ENCODE measurements at places on chromosomes 7 and 10. TPM values are rescaled to one million over a fixed set of nuclear protein-coding genes. Genes with fewer than 3 reads are reported as not detected.

The SFTPA1 gene
- polyA plus RNA-seq = not detected

The ELN gene
- polyA plus RNA-seq = 2.8 TPM

The SLC26A3 gene
- polyA plus RNA-seq = not detected

The PRLHR gene
- not detected for polyA plus RNA-seq

The CYP2E1 gene
- polyA plus RNA-seq = 1.1 TPM

The RPEL1 gene
- 0.20 TPM for polyA plus RNA-seq

The CHST15 gene
- polyA plus RNA-seq = 4.1 TPM

The SPDYE1 gene
- polyA plus RNA-seq = not detected

The ANKRD2 gene
- 0.05 TPM for polyA plus RNA-seq

The SNCG gene
- polyA plus RNA-seq = 4.6 TPM

The ZPBP gene
- not detected for polyA plus RNA-seq

The HOXA2 gene
- 4.1 TPM for polyA plus RNA-seq

The GRM8 gene
- polyA plus RNA-seq = not detected

- DNase-seq = no peak
Measured at GRCh38 chr7:158083526-158084310, 503.9 kb downstream of the PTPRN2 start.

DNA sequence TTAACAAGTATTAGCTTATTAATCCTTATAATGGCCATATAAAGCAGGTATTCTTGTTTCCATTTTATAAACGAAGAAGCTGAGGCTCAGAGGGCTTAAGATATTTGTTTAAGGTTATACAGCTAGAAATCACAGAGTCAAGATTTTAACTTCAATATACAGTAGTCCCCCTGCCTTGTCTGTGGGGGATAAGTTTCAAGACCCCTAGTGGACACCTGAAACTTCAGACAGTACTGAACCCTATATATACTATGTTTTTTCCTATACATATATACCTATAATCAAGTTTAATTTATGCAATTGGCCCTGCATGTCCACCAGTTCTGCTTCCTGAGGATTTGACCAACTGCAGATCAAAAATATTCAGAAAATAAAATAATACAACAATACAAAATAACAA lies 44.4 kb upstream of the STRIP2 start:
- DNase-seq = no peak

GRCh38 chr10:34382626-34383025 lies 432.5 kb downstream of the PARD3 start:
- no peak for DNase-seq

GRCh38 chr10:66813122-66813521 lies 112.7 kb upstream of the LRRTM3 start:
- no peak for DNase-seq

GRCh38 chr7:86778271-86778670 lies 134.6 kb downstream of the GRM3 start:
- no peak for DNase-seq

DNA sequence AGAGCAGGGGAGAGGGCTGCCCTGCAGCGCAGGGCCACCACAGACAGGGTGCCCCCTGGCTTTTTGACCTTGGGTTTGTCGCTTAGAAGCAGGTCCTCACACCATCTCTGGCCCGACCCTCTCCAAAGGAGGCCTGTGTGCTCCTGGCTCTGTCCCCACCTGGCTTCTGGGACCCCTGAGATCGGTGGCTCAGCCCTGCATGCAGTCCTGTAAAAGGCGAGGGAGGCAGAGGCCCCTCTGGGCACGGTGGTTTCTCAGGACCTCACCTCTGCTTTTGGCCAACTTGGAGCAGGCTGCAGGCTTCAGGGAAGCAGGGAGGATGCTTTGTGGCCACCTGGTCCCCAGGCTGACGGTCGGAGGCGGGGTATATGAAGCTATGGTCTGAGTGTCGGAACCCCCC lies 21.4 kb downstream of the WDR86 start:
- no peak for DNase-seq

GRCh38 chr10:16779384-16779915 lies 37.8 kb downstream of the RSU1 start:
- no peak for DNase-seq

DNA sequence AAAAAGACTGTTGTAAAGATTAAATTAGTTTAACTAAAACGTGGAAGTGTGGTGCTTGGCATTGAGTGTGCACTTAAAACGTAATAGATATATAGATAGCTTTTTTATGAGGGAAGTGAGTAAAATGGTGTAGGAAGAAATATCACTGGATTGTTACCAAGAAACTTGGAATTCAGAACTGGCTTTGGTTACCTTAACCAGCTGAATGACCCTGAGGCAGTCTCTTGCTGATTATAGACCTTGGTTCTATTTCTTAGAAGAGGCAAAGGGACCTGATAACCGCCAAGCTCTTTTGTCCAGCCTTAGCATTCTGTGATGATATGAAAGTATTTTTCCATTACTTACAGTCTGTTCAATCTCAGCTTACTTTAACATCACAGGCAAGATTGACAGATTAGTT lies 3.8 kb downstream of the REEP3 start:
- no peak for DNase-seq

GRCh38 chr10:23543691-23544380 lies 105.0 kb downstream of the OTUD1 start:
- no peak for DNase-seq

- DNase-seq = no peak
Measured at GRCh38 chr7:155533120-155533826, 13.1 kb downstream of the CNPY1 start.

GRCh38 chr7:127608446-127608845 lies 9.5 kb downstream of the PAX4 start:
- no peak for DNase-seq

- DNase-seq = no peak
Measured at GRCh38 chr10:88337134-88337533, 246.0 kb downstream of the RNLS start.

DNA sequence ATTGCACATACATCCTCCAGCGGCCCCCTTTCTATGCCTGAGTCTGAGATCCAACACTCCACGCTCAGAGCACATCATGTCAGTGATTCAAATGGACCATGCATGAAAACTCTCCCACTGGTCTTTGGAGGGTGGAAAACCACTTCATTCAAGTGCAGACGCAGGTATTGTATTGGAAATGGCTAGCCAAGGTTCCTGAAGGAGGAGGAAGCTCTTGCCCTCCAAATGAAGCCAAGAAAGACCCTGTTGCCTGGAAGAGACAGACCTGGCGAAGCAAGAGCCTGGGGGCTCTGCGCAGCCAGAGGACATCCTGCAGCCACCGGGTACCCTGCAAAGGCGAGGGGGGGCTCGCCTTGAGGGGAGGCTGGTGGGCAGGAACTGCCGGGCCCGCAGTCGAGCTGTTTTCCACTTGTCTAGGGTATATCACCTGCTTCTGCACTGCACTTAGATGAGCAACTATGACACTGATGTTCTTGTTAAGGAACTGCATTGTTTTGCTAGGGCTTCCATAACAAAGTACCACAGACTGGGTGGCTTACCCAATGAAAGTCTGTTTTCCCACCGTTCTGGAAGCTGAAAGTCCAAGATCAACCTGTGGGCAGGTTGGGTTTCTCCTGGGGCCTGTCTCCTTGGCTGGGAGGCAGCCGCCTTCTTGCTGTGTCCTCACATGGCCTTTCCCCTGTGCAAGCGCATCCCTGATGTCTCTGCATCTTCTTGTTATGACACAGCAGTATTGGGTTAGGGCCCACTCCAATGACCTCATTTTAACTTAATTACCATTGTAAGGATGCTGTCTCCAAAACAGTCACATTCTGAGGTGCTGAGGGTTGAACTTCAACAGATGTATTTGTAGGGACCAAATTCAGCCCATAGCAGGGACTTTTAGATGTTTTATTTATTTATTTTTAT lies 233.4 kb downstream of the ARHGAP12 start:
- DNase-seq = no peak

DNA sequence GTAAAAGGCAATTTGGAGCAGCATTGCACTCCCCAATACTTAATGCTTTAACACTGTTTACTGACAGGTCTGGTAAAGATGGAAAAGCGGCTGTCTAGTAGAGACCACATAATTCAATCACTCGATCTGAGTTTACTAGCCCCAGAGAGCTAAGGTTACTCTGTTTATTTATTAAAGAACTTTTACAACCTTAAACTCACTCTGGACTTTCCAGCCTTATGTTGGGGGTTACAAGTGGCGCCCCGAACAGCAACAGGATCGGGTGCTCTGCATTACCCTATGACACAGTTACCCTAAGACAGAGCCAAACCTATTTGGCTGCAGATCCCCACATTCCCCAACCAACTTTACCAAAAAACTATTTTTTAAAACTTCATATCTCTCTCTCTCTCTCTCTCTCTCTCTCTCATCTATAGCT lies 43.9 kb downstream of the MRPS24 start:
- DNase-seq = no peak

- DNase-seq = peak; percentile 27
Measured at GRCh38 chr10:17607603-17608332, 9.4 kb downstream of the HACD1 start.

DNA sequence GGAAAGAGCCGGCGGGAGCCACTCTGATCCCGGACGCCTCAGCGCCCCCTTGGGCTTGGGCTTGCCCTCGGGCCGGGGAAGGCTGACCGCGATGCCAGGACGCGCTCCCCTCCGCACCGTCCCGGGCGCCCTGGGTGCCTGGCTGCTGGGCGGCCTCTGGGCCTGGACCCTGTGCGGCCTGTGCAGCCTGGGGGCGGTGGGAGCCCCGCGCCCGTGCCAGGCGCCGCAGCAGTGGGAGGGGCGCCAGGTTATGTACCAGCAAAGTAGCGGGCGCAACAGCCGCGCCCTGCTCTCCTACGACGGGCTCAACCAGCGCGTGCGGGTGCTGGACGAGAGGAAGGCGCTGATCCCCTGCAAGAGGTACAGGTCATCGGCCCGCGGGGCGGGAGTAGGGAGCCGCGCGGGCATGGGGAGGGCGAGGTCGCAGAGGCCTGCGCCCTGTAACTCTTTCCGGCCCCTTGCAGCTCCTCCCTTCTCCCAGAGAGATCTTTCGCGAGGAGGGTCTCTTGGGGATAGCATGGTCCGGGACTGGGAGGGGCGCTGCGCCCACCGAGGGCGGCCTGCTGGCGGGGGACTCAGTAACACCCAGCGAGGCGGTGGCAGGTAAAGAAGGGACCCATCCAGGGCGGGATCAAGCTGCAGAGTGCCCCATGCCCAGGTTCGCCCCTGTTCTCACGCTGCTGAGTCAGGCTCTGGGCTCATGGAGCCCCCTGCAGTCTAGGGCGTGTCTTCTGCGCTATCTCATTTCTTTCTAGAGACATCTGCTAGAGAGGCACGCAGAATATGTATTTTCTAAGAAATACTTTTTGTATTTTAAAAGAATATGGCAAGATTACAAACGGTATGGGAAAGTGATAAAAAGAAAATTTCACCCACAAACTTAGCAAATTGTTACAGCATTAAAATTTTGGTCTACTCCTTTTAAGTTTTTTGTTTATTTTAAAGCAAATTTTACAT lies 687 bp downstream of the EPDR1 start:
- no peak for DNase-seq

DNA sequence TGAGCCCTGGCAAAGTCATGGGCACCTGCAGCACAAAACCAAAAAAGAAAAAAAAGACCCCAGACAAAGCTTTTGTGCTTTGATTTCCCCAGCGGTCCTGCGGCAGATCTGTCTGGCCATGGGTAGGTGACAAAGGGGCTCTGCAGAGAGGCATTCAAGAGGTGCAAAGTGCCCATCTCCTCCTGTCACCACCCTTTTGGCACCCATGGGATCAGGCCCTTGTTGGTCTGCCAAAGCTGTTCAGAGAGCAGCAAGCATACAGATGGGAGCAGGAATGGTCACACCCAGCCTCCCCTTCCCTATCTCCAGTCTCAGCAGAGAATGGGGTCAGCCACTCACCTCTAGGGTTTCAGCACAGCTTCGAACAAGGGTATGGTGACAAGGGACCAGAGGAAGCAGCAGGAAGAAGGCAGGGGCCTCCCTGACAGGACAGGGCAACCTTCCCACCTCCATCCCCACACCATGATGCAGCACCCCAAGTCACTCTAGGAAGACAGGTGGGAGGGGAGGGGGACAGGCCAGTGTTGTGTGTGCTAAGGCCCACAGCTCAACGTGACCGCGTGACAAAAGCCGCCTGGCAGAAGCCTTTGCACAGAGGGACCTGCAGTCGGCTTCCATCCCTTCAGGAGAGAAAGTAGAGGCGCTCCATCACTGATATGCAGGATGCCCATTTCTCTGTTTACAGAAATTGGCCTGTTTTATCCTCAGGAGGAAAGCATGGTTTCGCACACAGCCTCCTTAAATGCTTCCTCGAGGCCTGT lies 6.3 kb downstream of the CAMK2G start:
- DNase-seq = no peak

DNA sequence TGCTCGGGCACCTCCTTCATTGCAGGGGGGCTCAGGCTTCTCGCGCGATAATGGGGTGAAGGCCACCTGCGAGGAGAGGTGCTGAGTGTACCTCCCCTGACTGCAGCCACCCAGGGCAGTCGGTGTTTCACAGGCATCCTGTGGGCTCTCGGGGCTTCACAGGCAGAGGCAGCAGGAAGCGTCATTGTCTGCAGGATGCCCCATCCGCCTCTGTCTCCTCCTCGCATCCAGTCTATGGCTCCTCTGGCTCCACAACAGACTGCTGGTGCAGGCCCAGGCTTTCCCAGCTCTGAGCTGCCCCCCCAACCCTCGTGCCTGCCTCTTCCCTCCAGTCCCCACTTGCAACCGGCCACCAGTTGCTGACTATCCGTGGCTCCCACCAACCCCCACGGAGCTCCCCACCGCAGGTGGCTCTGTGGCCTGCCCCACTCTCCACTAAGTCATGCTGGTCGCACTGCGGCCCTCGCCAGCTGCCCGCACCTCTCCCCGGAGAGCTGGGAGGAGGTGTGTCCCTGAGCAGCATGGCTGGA lies 36.5 kb downstream of the CAMK2B start:
- DNase-seq = no peak

- peak; percentile 92 for DNase-seq
Measured at GRCh38 chr10:110399106-110399964, 94.6 kb upstream of the SMNDC1 start.

DNA sequence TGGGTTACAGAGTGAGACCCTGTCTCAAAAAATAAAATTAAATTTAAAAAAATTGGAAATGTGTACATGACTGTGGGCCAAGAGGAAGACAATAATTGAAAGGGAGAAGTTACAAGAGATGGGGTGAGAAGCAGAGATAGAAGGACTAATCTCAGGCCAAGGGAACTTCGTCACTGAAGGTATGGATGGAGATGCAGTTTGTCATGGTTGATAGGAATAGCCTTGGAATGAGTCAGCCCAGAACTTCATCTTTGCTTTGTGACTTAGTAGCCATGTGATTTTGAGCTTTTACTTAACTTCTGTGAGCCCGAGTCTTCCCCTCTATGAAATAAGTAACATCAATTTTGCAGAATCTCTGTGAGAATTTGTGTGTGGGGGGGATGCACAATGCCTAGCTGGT lies 6.5 kb upstream of the PODXL start:
- no peak for DNase-seq

DNA sequence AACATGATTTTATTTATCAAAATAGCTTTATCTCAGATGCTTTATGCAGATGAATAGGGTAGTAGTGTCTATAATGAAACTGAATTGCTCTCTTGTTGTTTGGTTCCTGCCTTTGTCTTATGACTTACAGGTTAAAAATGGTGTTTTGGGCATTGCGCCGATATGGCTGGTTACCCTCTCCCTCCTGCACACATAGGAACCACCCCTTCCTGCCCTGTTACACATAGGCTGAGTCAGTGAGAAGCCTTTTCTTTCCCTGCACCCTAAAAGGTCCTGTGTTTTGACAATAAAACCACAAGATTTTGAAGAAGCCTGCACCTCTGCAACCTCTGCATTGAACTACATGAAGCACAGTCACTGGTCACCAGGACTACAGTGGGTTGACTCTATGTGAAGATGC lies 655.8 kb upstream of the ANKRD30A start:
- peak; percentile 52 for DNase-seq

All from AG04450 (cell line).